Omental fat pad (tissue), 4 donors: ENCODE measurements at places on chromosomes 7 and 10. TPM values are rescaled to one million over a fixed set of nuclear protein-coding genes. Genes with fewer than 3 reads are reported as not detected.

- peak; percentile 58 for DNase-seq
Measured at GRCh38 chr7:17408245-17408903, 109.9 kb downstream of the AHR start.

DNA sequence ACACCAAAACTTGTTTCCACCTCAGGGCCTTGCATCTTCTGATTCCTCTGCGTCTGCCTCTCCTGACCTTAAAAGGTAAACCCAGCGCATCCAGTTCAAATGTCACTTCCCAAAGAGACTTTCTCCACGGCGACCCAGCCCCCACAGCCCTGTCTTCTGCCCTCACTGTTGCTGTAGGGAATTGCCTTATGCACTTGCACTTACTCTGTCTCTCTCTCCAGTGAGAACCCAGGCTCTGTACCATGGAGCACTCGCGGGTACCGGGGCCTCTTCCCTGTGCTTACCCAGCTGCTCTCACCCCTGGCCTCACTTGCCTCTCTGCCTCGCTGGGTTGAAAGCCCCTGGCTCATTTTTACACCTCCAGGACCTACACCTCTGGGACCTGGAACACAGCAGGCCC lies 48.4 kb downstream of the AOC1 start:
- DNase-seq, result no peak

GRCh38 chr10:132918617-132919373 lies 23.6 kb downstream of the CFAP46 start:
- no peak for DNase-seq

- DNase-seq, result no peak
Measured at GRCh38 chr7:80960244-80960795, 41.5 kb upstream of the SEMA3C start.

DNA sequence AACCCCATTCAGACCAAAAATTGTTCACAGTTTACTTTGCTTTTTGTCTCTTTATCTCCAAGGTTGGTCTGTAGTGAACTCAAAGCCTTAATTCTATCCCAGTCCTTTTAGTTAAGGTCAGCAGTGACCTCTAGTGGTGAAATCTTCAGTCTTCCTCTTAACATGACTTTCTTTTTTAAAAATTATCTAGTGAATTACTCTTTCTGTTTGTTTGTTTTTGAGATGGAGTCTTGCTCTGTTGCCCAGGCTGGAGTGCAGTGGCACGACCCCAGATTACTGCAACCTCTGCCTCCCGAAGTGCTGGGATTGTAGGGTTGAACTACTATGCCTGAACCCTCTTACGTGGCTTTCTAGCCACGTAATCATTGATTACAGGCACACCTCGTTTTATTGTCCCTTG lies 25.0 kb downstream of the ZNF487 start:
- DNase-seq, result no peak

- DNase-seq, result no peak
Measured at GRCh38 chr7:29087840-29088170, 58.5 kb downstream of the CPVL start.

The MYO1G gene
- 4.9 TPM for total RNA-seq

The PAPSS2 gene
- total RNA-seq, result 57.1 TPM
